ENCODE measurements at places on chromosomes 1 and 21. TPM values are rescaled to one million over a fixed set of nuclear protein-coding genes. Genes with fewer than 3 reads are reported as not detected.

DNA sequence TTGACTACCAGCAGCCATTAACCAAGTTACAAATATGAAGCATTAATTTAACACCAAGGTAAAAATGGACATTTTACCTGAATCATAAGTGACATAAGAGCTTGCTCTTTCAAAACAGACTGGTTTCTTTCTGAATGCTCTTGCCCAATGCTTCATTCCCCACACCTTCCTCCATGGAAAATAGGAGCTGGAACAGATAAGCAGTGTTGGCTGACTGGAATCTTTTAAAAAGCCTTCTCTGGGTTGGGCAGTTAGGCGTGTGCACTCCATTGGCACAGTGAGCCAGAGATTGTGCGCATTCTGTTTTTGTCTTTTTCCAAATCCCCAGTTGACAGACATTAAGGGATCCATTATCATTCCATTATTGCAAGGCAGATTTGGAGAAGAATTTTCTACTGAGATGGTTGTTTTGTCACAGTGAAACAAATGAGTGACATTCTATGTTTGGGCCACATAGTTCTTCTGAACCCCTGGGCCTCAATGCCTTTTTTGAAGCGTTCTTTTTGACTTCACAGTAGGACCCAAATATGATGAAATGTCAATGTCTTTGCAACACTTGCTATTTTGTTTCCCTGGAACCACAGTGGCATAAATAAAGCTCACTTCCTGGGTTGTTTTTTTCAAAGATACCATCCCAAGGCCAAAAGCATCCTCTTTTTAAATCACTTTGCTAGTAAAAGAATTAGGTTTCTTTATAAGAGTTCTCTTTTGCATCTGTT, 32.3 kb downstream of the LRRC8B start:
- no peak for DNase-seq
- no peak overlapping the region for H3K4me3 ChIP-seq
- H3K27me3 ChIP-seq = no peaks in the 10 kb centered on the region
- H3K36me3 ChIP-seq = no peaks in the 10 kb centered on the region
- H3K4me1 ChIP-seq = no peaks in the 10 kb centered on the region

DNA sequence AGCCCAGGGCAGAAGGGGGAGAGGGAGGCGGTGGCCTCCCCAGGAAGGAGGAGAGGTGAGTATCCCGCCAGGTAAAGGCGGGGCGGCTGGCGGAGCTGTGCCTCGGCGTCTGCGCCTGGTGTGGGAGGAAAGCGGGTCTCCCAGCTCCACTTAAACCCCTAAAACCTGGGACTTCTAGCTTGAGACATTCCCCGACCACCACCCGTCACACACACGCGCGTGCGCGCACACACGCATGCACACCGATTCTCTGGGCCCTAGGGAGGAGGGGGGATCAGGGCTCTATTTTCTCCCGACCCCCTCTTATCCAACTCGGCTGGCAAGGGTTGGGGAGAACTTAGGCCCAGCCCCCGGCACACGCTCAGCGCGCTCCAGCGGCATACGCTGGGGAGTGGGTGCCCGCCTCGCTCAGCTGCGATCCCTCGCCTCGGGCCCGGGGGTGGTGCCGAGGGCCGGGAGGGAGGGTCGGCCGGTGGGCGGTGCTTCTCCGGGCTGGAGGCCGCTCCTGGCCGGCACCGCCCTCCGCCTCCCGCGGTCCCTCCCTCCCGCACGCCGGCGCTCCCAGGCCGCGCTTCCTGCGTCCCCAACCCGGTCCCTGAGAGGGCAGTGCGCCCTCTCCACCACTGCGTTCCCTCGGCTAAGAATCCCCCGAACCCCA, at the start of gene TMEM51:
Gene TMEM51, plus strand, starts transcription at position 564 of the 658 bp plus-strand sequence. CDS start 61,341 bp downstream, outside the sequence.
- H3K4me1 ChIP-seq = peaks cover 4% of the 10 kb centered on the region
- peaks cover 5% of the 10 kb centered on the region for H3K27me3 ChIP-seq
- no peak for DNase-seq
- H3K36me3 ChIP-seq = no peaks in the 10 kb centered on the region

- no peaks in the 10 kb centered on the region for H3K27me3 ChIP-seq
- peaks cover 15% of the 10 kb centered on the region for H3K4me1 ChIP-seq
- no peak overlapping the region for H3K27ac ChIP-seq
- no peaks in the 10 kb centered on the region for H3K36me3 ChIP-seq
- no peak overlapping the region for H3K4me3 ChIP-seq
These were observed 53.0 kb downstream of the IER5 start for GRCh38 chr1:181141431-181141910.

GRCh38 chr1:31705080-31705866, 1.5 kb upstream of the COL16A1 start:
- no peak overlapping the region for H3K27ac ChIP-seq
- H3K27me3 ChIP-seq = peaks cover 12% of the 10 kb centered on the region
- no peaks in the 10 kb centered on the region for H3K36me3 ChIP-seq
- H3K4me1 ChIP-seq = peaks cover 12% of the 10 kb centered on the region

- no peak for DNase-seq
- H3K36me3 ChIP-seq = peaks cover 3% of the 10 kb centered on the region
- H3K27me3 ChIP-seq = no peaks in the 10 kb centered on the region
- H3K4me1 ChIP-seq = peaks cover 47% of the 10 kb centered on the region
These were observed 23.0 kb downstream of the DPH5 start for GRCh38 chr1:101002551-101002950.

DNA sequence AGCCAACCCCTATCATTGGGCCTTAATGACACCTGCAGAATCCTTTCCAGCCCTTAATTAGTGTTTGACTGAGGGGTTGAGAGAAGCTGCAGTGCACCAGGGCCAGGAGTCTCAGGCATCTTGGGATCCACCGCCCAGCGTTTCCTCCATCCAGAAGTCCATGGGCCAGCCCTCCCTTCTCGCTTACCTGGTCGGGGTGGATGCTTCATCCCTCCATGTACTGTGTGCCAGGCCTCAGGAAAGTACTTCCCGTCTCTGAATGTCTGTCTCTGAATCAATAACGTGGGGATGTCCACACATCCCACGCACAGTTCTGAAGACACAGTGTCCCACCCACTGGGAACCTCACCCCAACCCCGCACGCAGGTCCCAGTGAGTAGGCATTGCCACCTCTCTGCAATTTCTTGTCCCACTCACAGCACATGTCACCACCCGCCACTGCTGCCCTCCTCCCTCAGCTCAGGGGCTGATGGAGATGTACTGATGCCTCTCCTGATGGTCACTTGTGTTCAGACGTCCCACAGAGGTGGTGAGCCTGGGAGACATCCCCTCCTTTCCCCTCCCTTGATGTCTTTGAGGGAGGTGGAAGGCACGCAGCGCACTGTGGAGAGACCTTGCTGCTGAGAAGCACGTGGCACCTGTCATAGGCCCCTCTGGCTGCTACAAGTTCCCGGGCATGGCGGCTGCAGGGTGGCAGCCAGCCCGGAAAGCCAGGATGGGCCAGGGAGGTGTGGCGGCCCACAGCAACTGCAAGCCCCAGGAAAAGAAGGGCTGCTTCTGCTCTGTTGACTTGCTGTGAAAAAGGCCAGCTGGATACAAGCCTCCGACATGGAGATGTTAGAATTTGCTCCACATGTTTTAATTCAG, 29.4 kb upstream of the PRSS38 start:
- no peak overlapping the region for H3K27ac ChIP-seq
- H3K36me3 ChIP-seq = peaks cover 2% of the 10 kb centered on the region
- DNase-seq = no peak
- no peaks in the 10 kb centered on the region for H3K27me3 ChIP-seq

DNA sequence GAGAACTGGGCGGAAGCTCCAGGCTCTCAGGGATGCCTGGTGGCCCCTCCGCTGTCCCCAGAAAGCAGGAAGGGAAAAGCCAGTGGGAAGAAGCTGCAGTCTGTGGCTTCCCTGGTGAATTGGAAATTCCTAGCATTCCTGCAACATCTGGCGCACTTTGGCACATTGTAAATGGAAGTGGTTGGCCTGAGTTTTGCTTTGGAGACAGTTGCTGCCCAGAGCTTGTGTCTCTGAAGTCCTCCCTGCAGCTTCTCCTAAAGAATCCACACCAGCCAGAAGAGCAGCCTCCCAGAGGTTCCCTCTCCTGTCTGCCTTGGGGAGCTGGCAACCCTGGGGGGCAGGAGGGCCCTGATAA, 48.2 kb downstream of the ARHGEF10L start:
- H3K27me3 ChIP-seq = no peaks in the 10 kb centered on the region
- H3K27ac ChIP-seq = no peak overlapping the region
- H3K36me3 ChIP-seq = no peaks in the 10 kb centered on the region
- DNase-seq = no peak
- no peak overlapping the region for H3K4me3 ChIP-seq
- no peaks in the 10 kb centered on the region for H3K4me1 ChIP-seq

GRCh38 chr1:145993618-145994390, 2.6 kb downstream of the TXNIP start:
- no peak for DNase-seq
- peak overlapping the region; percentile 97 for H3K4me3 ChIP-seq
- H3K27ac ChIP-seq = peak overlapping the region; percentile 91
- no peaks in the 10 kb centered on the region for H3K27me3 ChIP-seq
- peaks cover 47% of the 10 kb centered on the region for H3K36me3 ChIP-seq

GRCh38 chr21:43308101-43308814, 118.7 kb downstream of the SIK1 start:
- H3K27me3 ChIP-seq = no peaks in the 10 kb centered on the region
- no peak overlapping the region for H3K4me3 ChIP-seq
- no peak overlapping the region for H3K27ac ChIP-seq

GRCh38 chr21:17738176-17738953, 80.8 kb downstream of the C21orf91 start:
- no peak overlapping the region for H3K4me3 ChIP-seq
- H3K27me3 ChIP-seq = no peaks in the 10 kb centered on the region
- DNase-seq = no peak
- no peak overlapping the region for H3K27ac ChIP-seq
- H3K4me1 ChIP-seq = no peaks in the 10 kb centered on the region

DNA sequence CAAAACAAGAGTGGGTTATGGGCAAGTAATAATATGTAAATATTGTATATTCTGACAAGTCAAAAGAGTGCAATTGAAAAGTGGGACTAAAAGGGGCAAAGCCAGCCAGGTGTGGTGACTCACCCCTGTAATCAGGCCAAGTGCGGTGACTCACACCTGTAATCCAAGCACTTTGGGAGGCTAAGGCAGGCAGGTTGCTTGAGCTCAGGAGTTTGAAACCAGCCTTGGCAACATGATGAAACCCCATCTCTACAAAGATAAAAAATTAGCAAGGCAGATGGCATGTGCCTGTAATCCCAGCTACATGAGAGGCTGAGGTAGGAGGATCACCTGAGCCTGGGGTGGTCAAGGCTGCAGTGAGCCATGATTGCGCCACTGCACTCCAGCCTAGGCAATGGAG, 304.0 kb downstream of the HHIPL2 start:
- H3K4me1 ChIP-seq = no peaks in the 10 kb centered on the region
- H3K36me3 ChIP-seq = no peaks in the 10 kb centered on the region
- H3K27ac ChIP-seq = no peak overlapping the region
- DNase-seq = no peak
- H3K4me3 ChIP-seq = no peak overlapping the region

- DNase-seq = no peak
- no peak overlapping the region for H3K27ac ChIP-seq
- H3K4me1 ChIP-seq = no peaks in the 10 kb centered on the region
- H3K4me3 ChIP-seq = no peak overlapping the region
- no peaks in the 10 kb centered on the region for H3K36me3 ChIP-seq
- H3K27me3 ChIP-seq = no peaks in the 10 kb centered on the region
These were observed 9.7 kb upstream of the KRTAP7-1 start for GRCh38 chr21:30839304-30839703.

GRCh38 chr1:212749821-212750535, 41.6 kb downstream of the NSL1 start:
- no peaks in the 10 kb centered on the region for H3K27me3 ChIP-seq
- H3K4me1 ChIP-seq = peaks cover 36% of the 10 kb centered on the region
- H3K36me3 ChIP-seq = no peaks in the 10 kb centered on the region
- no peak for DNase-seq
- H3K4me3 ChIP-seq = no peak overlapping the region

DNA sequence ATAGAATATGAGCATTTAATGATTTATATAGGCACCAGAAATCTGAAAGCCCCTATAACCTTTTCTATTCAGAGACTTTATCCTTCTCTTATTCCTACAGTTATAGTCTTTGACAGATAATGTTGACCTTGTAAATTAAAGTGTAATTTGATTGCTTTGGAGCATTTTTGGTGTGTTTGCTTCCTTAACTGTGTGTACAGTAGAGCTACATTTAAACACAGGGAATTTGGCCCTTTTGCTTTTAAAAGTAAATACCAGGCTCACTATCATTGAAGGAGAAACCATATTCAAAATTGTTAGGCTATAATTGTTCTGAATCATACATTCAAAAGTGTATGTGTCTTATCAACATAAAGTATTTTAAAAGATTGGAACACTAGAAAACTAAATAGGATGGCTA, 33.0 kb downstream of the STXBP3 start:
- no peaks in the 10 kb centered on the region for H3K27me3 ChIP-seq
- H3K36me3 ChIP-seq = peaks cover 60% of the 10 kb centered on the region
- no peak overlapping the region for H3K27ac ChIP-seq

- H3K27ac ChIP-seq = no peak overlapping the region
- H3K27me3 ChIP-seq = no peaks in the 10 kb centered on the region
These were observed 70.7 kb downstream of the RPE65 start for GRCh38 chr1:68379085-68379478.

DNA sequence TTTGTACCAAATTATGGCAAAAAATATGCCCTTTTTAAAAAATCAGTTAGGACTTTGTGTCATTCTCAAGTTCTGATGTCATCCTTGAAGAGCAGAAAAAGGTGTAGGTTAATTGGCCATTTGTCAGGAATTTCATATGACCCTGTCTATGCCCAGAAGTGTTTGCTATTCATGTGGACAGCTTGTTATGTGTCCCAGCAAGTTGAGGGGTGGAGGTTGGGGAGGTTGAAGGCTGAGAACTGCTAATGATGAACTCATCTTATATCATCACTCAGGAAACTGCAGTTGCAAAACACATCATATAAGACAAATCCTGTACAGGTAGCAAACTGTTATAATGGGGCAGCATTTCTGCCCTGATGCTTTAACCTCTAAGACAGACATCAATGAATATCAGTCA, 106.5 kb downstream of the PHTF1 start:
- no peak overlapping the region for H3K4me3 ChIP-seq
- no peaks in the 10 kb centered on the region for H3K36me3 ChIP-seq
- H3K27ac ChIP-seq = no peak overlapping the region
- no peak for DNase-seq
- no peaks in the 10 kb centered on the region for H3K4me1 ChIP-seq

CHODL gene
- 0.19 TPM for total RNA-seq

TMEM269 gene
- 2.0 TPM for total RNA-seq

CSMD2 gene
- not detected for total RNA-seq

TBX19 gene
- total RNA-seq = 3.8 TPM

TRAF3IP3 gene
- 303 TPM for total RNA-seq

GNG4 gene
- 0.17 TPM for total RNA-seq

PODN gene
- not detected for total RNA-seq

RAB7B gene
- 0.76 TPM for total RNA-seq

All from naive thymus-derived CD4-positive, alpha-beta T cell (primary cell).